ENCODE measurements at places on chromosomes 6 and 20. TPM values are rescaled to one million over a fixed set of nuclear protein-coding genes. Genes with fewer than 3 reads are reported as not detected.

GRCh38 chr6:28969129-28969528 lies 36.0 kb downstream of the ZNF311 start:
- no peak for DNase-seq

Gene LY6G6F
- total RNA-seq = not detected

Gene OTOR
- total RNA-seq = not detected

Gene OVOL2
- not detected for total RNA-seq

- no peak for DNase-seq
Measured at GRCh38 chr20:34283844-34284243, 19.3 kb downstream of the AHCY start.
